ENCODE measurements at places on chromosomes 1 and 21.

GRCh38 chr1:200178340-200178739, 150.8 kb downstream of the NR5A2 start:
- DNase-seq = no peak

- DNase-seq = no peak
Measured at GRCh38 chr1:43293896-43294760, 6.7 kb upstream of the TIE1 start.

GRCh38 chr1:217431395-217431794, 199.5 kb downstream of the GPATCH2 start:
- DNase-seq = no peak

DNA sequence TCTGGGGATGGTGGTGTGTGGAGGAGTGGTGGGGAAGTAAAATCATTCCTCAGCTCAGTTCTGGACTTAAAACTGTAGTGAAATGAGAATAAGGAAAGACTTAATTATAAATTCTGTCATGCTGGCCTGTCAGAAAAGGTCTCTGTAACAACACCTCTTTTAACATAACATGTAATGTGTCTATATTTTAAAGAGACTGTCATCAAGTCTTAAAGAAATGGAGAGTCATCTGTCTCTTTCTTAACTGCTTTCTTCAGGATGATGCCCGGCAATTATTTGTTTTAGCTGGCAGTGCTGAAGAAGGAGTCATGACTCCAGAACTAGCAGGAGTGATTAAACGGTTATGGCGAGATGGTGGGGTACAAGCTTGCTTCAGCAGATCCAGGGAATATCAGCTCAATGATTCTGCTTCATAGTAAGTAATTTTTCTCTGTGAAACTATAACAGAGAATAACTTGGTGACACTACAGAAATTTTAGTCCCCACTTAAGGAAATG, 30.6 kb downstream of the GNAI3 start:
- no peak for DNase-seq

DNA sequence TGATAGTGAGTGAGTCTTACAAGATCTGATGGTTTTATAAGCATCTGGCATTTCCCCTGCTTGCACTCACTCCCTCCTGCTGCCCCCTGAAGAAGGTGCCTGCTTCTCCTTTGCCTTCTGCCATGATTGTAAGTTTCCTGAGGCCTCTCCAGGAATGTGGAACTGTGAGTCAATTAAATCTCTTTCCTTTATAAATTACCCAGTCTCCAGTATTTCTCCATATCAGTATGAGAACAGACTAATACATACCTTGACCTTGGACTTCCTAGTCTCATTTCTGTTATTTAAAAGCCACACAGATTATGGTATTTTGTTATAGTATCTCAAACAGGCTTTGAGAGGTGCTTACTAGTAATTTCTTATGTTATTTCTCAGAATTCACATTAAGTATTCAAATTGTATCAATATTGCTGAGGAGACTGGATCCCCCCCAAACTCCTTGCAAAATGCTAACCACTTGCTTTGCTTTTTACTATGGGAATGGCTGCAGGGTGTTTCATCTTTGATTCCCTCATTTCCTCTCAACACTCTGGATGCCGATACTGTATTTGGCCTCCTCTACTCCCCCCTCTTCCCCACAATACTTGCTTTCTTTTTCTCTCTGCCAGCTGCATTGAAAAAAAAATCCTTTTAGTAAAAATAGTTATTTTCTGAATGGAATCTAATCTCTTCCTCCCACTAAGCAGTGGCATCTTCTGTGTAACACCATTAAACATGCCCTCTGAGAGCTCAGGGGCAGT, 96.9 kb upstream of the WLS start:
- DNase-seq = no peak

DNA sequence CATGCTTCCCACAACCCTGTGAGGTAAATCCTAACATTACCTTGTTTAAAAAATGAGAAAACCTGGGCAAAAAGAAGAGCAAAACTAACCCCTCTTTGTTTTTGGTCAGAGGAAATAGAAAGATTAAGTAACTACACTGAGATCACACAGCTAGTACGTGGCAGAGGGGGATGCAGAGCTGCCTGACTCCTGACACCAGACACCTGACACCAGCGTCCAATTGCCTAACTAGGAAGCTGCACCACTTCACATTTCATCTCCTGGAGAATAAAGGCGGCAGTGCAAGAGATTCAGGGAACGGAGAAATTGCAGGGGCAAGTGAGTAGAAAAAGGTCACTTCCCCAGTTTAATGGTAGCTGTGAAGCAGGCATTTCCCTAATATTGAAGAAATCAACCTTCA, 229.3 kb upstream of the PTBP2 start:
- DNase-seq = peak; percentile 31

DNA sequence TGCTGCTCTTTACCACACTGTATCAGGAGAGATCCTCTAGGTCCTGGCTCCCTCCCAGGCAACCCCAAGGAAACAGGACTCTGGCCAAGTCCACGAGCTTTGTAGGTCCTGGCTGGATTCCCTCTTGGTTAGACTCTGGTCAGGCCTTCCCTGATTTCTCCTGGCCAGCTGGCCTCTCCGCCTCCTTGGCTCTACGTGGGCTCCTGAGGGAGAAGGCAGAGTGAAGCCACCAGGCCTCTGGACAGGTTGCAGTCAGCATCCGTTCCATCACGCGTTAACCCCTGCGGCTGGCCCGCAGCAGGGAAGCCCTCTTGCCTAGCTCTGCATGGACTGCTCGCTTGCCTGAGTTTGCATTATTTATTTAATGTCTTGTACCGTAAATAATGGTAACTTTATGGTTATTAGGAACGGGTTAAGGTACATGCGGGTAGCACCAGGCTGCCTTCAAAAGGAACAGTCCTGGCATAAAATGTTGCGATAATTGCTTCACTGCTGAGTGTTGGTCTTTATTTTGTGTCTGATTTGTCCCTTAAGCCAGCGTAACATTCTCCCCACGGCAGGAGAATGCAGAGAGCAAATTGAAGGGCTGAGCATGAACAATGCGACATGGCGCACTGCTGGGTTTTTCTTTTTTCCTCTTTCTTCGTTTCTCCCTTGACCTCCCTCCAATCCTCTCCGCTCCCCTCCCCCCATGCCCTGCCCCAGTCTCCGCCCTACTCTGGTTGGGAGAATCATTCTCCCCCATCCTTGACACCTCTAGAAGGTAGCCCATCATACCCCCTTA, 100.3 kb downstream of the RNF220 start:
- DNase-seq = no peak

DNA sequence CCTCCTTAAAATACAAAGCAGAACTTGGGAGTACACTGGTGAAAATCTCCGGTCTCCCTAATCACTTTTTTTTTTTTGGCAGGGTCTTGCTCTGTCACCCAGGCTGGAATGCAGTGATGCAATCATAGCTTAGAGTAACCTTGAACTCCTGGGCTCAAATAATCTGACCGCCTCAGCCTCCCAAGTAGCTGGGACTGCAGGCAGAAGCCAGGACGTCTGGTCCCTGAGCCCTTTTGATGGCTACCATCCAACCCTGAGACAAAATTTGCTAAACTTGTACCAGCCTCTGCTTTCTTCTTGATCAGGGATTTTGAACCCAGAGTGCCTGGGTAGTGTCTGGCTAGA, 4.1 kb downstream of the L1TD1 start:
- DNase-seq = no peak

- no peak for DNase-seq
Measured at GRCh38 chr1:51607681-51608095, 9.2 kb upstream of the OSBPL9 start.

- no peak for DNase-seq
Measured at GRCh38 chr1:89087241-89087640, 22.2 kb upstream of the GBP1 start.

- no peak for DNase-seq
Measured at GRCh38 chr1:239212811-239213220, 173.6 kb upstream of the CHRM3 start.

DNA sequence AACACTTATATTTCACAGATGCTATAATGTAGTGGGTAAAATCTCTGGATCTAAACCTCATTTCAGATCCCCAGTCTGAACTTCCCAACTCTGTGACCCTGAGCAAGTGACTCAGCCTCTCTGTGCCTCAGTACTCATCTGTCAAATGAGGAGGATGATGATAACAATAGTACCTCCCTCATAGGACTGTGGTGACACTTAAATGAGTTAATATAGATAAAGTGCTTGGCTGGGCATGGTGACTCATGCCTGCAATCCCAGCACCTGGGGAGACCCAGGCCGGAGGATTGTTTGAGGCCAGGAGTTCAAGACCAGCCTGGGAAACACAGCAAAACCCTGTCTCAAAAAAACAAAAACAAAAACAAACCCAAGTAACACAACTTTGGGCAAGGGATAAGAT, 4.7 kb upstream of the ECE1 start:
- DNase-seq = no peak

GRCh38 chr1:84973498-84974334, 23.2 kb downstream of the MCOLN2 start:
- no peak for DNase-seq

- DNase-seq = no peak
Measured at GRCh38 chr21:32483293-32483595, 70.7 kb downstream of the EVA1C start.

DNA sequence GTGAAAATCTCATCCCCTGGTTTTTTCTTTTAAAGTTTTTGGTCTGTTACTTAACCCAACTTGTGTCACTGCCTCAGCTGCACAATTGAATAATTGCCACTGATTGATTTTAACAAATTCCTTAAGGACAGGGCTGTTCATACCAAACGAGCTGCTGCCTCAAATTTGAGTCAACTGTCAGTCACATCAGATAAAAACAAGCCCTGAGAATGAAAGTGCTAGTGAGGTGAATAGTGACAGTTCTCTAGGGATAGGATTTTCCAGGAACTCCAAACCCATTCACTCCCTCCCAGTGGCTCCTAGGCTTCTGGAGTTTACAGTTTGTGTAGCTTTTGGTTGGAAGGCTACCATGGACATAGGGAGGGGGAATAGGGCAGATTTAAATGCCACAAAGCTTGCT, 79.4 kb downstream of the SAMSN1 start:
- no peak for DNase-seq

- no peak for DNase-seq
Measured at GRCh38 chr1:43708002-43708410, 670 bp downstream of the ST3GAL3 start.

DNA sequence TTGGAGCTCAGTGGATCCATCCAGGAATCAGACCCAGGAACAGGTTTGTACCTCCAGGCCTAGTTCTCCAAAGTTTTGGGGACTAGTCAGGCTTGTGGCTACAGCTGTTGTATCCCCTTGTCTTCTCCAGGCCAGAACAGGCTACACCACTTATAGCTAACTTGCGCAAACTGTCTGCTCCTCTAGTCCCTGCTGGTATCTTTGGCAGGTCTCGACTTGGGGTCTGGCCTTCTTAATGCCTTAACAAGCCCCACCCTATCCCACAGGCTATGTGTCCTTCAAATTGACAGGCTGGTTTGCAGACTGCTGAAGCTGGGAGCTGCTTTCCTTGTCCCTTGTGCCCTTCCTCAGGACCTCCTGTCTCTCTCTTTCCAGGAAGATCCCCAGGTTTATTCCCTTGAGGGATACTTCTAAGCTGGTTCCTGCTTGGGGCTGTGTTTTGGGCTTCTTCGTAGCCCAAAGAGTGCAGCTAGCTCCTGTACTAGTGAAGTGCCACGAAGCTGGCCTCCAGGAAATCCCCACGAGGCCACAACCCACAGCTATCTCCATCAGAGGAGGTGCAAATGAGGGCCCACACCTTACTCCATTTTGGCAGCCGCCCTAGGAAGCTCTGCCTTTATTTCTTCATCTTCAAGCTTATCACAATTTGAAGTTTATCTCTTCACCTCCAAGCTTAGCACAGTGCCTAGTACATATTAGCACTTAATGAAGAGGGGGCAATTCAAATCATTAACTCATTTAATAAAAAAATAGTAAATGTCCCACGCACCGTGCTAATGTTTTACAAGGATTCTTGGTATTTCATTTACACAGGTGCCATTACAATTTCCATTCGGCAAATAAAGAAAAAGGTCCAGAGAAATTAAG, 683 bp upstream of the DMAP1 start:
- DNase-seq = no peak

- DNase-seq = peak; percentile 81
Measured at GRCh38 chr1:88892357-88892877, 1.1 kb upstream of the GTF2B start.

DNA sequence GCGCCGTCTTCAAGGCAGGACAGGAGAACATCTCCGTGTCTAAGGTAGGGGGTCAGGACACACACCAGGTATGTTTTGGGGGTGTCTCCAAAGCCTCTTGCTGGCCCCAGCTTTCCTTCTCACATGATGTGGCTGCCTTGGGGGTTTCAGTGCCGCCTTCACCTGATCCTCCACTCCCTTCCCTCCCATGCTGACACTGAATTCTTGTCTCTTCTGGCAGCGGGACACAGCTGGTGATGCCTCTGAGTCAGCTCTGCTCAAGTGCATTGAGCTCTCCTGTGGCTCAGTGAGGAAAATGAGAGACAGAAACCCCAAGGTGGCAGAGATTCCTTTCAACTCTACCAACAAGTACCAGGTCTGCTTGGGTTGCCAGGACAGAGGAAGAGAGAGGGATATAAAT, 13.5 kb downstream of the ATP1A2 start:
- DNase-seq = no peak

- DNase-seq = no peak
Measured at GRCh38 chr21:34031835-34032370, 41.5 kb upstream of the MRPS6 start.

DNA sequence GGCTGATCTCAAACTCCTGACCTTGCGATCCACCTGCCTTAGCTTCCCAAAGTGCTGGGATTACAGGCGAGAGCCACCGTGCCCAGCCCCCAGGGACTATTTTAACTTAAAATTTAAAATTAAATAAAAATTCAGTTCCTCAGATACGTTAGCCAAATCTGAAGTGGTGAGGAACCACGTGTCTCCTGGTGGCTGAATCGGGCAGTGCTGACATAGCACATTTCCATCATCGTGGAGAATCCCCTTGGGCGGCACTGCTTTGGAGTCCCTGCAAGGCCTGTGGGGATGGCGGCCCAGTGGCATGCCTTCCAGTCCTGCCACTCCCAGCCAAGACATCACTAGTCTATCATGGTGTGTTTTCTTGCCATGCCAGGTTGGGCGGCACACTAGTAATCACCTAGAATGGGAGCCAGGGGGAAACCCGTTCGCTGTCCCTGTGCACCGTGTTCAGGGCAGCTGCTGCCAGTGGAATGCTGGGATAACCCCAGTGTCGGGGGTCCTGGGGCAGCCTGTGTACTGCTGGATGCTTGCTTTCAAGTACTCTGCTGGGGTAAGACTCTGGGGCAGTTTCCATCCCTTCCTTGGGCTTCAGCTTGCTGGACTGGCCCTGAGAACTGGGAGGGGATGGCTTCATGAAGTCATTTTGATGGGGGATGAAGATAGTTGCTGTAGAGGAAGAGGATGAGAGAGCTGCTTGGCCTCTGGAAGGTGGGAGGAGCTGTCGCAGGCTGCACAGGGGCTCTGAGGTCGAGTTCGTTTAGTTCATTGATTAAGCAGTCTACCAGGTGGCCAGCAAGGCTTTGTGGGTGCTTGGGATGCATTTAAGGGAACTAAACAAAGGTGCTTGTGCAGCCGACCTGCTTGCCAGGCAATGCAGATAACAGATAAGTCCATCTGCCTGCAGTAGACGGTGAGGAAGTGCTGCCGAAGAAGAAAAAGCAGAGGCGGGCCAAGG, 4.6 kb downstream of the ZBTB48 start:
- DNase-seq = no peak

- no peak for DNase-seq
Measured at GRCh38 chr1:231162297-231162969, 575 bp downstream of the TRIM67 start.

Data from NCI-H1436 treated with DMSO at 0.1 percent for 48 hours (cell line).